ENCODE measurements at places on chromosomes 3 and 15.

- DNase-seq, result peak; percentile 24
Observed at GRCh38 chr3:108117241-108117775, 26.5 kb upstream of the CD47 start.

DNA sequence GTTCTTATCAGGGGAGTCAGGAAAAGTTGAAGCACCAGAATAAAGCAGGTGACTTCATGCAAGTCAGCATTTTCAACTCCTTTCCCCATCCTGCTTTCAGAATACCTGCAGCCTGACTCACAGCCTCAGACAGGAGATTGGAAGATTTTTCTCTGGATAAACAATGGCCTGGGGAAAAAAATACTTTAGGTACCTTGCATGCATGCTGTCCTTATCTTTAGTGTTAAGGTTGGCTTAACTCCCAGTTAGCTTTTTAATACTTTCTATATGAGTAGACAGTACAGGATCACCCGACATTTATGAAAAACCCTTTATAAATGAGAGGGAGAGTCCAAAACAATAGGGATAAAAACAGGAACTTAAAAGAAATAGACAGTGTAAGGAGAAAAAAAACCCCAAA, 53.6 kb downstream of the PAK2 start:
- peak; percentile 95 for DNase-seq

GRCh38 chr3:118781839-118782238, 252.8 kb downstream of the IGSF11 start:
- no peak for DNase-seq

DNA sequence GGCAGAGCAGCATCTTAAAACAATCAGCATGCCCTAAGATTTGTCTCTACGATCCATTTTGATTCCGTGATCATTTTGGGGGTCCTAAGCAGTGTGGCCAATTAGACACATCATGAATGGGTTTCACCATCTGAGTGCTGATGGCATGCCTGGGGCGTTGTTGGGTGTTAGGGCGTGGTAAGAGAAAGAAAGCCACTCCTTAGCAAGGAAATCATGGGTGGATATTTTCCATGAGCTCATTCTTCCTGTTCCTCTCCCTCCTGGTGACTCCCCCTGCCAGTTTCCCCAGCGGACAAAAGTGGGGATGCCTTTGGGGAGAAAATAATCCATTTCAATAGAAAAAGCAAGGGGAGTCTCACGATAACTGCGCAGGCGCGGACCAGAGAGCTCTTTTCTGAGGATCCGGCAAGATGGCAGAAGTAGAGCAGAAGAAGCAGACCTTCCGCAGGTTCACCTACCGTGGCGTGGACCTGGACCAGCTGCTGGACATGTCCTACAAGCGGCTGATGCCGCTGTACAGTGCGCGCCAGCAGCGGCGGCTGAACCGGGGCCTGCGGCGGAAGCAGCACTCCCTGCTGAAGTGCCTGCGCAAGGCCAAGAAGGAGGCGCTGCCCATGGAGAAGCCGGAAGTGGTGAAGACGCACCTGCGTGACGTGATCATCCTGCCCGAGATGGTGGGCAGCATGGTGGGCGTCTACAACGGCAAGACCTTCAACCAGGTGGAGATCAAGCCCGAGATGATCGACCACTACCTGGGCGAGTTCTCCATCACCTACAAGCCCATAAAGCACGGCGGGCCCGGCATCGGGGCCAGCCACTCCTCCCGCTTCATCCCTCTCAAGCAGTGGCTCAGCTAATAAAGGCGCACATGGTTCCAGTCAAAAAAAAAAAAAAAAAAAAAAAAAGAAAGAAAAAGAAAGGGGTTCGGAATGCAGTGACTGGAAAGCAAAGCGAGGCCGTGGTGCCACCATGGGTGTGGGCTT, 301.8 kb downstream of the LRTM1 start:
- DNase-seq, result no peak

GRCh38 chr15:101277943-101278564, 769 bp upstream of the SELENOS start:
- DNase-seq, result no peak

DNA sequence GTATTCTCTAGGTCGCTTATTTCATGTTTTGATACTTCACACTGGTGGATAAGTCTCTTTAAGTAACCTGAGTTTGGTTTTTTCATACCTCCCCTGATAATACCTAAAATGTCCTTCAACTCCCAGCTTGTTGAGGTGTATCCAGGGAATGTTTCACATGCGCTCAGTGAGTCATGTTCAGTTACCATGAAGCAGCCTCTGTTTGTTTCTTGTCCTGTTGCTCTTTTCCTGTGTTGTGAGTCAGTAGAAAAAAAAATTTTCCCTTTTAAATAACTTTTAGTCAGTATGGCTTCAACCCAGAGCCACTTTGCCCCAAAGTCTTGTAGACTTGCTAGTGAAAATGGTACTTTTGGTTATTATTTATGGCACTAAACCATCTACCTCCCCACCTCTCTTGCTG, 278.4 kb upstream of the ZPLD1 start:
- DNase-seq, result peak; percentile 69

DNA sequence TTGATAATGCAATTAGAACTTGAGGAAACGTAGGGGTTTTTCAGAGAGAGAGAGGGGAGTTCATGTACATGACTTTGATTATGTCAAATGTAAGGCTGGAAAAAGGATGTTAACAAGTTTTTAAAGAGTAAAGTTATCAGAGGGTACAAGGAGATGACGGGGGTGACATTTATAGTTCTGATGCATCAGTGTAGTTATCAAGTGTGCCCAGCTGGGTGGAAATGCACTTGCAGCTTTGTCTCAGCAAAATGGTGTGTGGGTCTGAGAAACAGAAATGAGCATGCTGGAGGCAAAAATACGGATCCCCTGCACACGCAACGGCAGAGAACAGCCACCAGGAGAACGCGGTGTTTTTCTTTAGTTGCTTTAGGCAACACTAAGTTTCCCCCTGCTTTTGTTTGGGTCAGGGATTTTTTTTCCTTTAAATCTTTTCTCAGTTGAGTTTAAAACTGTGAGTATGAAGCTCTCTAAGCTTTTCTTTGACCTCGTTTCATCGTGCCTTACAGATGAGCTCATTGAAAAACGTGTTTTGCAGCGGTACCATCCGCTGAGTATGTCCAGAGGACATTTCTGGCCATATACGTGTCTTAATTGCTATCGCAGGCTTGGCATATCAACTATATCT, 205.4 kb downstream of the PDZRN3 start:
- DNase-seq, result peak; percentile 85

GRCh38 chr3:184949251-184949965, 137.4 kb downstream of the VPS8 start:
- no peak for DNase-seq

Data from EL (cell line).